ENCODE measurements at places on chromosomes 16 and 17.
A peak's percentile ranks its signal among the peaks of the same experiment; 100 is the strongest.

- DNase-seq, result no peak
These were observed 15.0 kb downstream of the CA5A start for GRCh38 chr16:87921236-87921773.

DNA sequence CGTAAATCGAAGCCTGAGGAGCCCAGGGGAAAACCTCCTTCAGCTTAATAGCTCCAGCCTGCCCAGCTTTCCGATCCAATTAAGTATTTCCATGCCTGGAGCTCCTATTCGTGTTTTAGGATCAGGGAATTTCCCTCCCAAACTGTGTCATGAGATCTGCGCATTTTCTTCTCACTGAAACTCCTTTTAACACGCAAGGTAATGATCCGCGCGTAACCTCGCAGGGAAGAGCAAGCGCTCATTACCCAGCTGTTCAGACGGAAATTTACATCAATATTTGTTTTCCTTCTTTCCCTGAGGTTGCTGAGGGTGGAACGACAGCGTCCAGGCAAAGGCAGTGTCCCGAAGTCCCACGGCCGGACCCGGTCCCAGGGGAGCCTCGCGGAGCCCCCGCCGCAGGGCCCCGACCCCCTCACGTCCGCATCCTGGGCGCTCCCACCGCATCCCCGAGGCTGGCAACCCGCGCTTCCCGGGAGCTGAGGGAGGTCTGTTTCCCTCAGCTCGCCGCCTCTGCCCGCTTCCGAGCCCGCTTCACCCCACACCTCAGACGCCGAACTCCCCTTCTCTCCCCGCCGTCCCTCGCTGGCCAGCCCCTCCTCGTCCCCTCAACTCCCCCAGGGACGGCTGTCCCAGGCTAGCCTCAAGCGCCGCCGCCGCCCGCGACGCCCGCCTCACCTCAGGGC is 415 bp downstream of the ABCA5 start:
- no peak for DNase-seq

- DNase-seq, result no peak
These were observed 1.6 kb downstream of the OMG start for GRCh38 chr17:31295489-31295871.

- no peak for DNase-seq
These were observed 366.2 kb upstream of the EEF2KMT start for GRCh38 chr16:5463820-5464219.

- DNase-seq, result no peak
These were observed 20.1 kb downstream of the CNTNAP1 start for GRCh38 chr17:42702446-42702845.

DNA sequence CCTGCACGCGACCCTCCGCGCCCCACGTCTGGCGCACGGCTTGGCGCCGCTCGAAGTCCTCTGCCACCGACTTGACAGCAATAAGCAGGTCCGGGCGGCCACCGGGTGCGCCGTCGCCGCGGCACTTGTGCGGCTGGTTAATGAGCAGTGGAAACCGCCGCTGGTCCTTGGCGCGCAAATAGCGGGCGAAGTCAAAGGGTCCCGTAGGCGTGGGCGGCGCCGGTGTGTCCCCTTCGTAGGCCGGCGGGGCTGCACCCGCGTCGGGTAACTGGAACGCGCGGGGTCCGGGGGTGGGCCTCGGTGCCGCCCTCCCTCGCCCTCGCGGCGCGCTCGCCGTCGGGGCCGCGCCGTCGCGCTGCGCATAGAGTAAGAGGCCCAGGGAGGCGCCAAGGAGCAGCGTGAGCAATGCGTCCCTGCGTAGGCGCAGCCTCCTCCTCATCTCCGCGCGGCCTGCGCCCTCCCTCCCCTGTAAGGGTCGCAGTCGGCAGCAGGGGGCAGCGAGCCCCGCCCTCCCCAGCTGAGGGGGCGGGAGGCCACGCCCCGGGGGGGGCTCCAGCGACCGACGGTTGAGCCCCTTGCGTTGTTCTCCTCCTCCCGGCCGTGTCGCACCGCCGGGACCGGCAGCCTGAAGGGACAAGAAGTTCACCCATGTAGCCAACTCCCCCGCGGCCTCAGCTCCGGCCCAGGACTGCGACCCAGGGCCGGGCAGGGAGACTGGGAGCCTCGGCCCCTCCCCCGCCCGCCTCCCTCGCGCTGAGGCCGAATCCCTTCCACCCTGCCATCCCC is 558 bp downstream of the B3GNT9 start:
- no peak for DNase-seq

DNA sequence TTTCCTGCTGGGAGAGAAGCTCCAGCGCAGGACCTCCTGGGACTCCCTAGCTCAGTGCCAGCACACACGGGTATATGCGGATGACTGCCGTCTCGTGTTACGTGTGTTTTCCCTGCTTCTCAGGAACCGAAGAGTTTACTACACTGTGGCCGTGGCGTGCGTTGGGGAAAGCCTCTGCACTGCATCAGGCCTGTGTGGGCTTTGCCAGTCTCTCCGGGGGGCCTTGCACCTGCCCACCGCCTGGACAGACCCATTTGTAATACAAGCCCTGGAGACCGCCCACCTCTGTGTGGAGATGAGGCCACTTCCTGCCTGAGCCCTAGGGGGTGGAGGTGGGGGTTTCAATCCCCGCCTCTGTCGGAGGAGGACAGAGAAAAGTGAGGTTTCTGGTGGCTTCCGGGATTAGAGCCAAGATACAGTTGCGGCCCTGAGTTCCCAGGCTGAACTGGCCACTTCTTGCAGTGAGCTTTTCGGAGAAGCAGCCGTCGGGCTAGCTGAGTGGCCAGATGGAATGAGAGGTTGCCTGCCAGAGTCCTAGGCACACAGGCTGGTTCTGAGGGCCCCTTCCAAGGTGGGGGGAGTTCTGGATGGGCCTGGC is 43.4 kb upstream of the GSE1 start:
- peak; percentile 33 for DNase-seq

DNA sequence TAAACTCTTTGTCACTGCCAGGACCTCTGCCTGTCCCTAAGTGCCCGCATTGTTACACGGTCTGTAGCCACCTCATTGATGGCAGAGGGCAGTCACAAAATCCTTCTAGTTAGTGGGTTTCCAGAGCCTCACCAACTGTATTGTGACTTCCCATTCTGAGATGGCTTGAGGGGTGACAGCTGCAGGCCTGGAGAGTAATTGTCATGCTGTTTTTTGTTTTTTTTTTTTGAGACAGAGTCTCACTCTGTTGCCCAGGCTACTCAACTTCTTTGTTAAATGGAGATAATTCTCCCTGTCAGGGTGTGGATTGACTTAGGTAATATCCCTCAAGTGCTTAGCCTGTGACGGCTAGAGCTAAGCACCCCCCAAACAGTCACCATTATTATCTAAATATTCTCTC is 77.9 kb downstream of the SDR42E1 start:
- DNase-seq, result no peak

- DNase-seq, result no peak
These were observed 10.1 kb downstream of the LITAF start for GRCh38 chr16:11576427-11577289.

DNA sequence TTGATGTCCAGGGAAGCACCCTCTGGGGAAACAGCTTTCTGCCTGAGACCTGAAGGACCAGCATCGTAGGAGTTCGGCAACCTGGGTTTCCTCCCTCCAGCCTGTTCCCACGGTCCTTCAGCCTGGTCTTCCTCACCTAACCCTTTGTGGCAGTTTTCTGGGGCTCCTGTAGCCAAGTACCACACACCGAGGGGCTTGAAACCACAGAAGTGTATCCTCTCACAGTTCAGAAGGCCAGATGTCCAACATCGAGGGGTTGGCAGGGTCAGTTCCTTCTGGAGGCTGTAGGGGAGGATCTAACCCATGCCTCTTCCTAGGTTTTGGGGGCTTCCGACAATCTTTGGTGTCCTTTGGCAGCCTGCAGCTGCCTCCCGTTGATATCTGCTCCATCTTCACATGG is 381.0 kb upstream of the TNRC6C start:
- no peak for DNase-seq

DNA sequence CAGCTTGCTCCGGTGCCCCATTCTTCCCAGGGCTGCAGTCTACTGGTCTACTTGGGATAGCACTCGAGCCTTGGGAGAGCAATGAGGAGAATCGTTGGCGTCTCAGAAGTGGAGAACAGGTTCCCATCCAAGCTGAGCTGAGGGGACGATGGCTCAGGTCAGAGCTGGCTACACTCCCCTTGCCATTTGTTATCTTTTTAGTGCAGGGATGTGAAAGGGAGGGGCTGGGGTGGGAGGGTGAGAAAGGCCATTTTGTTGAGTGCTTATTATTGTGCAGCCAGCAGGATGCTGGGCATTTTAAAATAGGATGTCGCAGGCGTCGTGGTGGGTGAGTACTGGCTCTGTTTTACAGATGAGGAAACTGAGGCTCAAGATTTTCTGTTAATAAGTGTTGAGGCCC is 410.8 kb downstream of the SNX29 start:
- DNase-seq, result no peak

- no peak for DNase-seq
These were observed 18.7 kb downstream of the TMEM235 start for GRCh38 chr17:78249818-78250806.

DNA sequence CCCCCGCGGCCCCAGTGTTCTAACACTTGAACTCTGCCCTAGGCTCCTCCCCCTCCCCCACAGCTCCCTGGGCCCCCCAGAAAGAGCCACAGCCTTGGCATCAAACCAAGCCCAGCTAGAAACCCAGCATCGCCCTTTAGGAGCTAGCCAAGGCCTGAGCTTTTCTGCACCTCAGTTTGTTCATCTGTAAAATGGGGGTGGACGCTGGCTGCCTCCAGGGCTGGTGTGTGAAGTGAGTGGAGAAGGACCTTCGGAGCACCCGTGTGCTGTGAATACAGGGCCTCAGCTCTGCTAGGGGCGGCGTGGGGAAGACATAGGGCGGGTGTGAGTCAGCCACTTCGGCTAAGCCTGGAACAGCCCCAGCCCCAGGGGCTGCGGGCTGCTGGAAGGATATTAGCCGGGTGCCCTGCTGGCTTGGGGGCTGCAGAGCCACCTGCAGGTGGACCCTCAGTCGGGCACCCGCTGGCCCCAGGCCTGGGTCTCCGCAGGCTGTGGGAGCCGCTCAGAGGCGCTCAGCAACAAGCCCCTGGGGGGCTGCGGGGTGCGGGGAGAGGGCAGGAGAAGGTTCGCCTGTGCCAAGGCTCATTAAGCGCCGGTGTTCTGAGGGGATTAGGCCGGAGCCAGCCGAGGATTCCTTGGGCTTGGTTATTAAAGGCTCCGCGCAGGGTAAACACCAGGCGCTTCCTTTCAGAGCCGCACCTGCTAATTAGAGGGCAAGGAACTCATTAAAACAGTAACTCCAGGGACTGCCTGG is 217.0 kb upstream of the CIBAR2 start:
- peak; percentile 56 for DNase-seq

- no peak for DNase-seq
These were observed 2.8 kb upstream of the SHISA9 start for GRCh38 chr16:12898551-12898950.

GRCh38 chr16:53839150-53839549 is 135.2 kb downstream of the FTO start:
- DNase-seq, result no peak

DNA sequence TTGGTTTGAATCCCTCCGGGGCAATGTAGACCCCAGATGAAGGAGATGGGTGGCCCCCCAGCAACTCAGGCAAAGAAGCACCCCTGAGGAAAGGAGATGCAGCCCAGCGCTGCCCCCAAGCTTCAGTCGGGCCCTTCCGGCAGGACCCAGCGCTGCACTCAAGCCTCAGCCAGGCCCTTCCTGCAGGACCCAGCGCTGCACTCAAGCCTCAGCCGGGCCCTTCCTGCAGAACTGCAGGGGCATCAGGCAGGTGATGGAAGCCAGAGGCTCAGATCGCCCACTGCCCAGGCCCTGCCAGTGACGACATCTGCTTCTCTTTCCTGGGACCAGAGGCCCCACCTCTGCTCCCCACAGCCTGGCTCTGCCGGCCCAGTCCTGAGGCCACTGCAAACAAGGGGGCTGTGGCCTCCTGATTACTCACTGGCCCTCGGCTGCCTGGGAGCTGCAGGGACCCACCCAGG is 7.8 kb downstream of the SOX8 start:
- no peak for DNase-seq

DNA sequence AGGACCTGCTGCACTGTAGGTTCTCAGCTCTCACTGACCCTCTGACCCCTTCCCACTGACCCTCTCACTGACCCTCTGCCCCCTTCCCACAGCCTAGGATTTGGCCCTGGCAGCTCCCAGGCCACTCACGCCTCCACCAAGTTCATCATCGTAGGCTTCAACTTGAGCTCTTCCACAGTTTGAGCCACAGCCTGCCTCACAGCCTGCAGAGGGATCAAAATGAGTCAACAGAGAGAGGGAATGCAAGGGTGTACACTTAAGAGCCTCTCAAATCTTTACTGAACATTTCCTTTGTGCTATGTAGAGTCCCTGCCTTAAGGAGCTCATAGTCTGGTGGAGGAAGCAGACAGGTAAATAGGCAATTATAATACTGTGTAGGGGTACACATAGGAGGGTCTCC is 12.1 kb downstream of the HEATR9 start:
- no peak for DNase-seq

DNA sequence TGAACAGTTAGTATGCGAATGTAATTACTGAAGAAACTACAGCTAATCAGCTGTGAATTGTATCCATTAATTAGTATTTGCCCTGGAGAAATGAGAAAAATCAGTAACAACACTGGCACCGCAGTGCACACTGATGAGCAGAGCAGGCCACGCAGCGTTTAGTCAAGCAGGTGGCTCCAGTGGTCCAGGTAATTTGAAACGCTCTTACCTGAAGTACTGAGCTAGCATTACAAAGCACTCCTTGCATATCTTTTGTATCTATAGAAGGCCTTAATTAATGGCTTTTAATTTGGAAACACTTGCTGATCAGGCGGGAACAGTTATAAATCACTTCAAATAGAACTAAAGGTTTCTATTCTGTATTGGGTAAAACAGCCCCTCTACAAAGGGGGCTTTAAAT is 76.4 kb downstream of the TOX3 start:
- no peak for DNase-seq

Data from NCI-H446 (cell line).